CD8-positive, alpha-beta memory T cell (primary cell): ENCODE measurements at places on chromosomes 1 and 21. TPM values are rescaled to one million over a fixed set of nuclear protein-coding genes. Genes with fewer than 3 reads are reported as not detected.
A peak's percentile ranks its signal among the peaks of the same experiment; 100 is the strongest.

DNA sequence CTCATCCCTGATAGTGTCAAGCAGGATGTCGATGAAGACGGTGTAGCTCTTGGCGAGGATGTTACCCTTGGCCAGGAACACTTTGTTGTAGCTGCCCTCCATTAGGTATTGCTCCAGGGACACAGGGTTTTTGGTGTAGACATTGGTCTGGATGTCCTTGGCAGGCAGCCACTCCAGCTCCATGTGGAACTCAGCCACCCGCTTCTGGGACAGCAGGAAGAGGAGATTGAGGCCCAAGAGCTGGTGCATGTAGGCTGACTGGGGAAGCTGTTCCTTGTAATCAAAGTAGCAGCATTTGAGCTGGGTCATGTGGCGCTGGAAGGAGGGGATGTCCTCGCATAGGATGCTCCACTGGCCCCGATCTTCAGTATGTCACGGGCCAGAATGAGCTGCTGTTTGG lies 9.5 kb downstream of the IL6R start:
- H3K27ac ChIP-seq: no peak overlapping the region
- H3K27me3 ChIP-seq: no peaks in the 10 kb centered on the region
- H3K36me3 ChIP-seq: no peaks in the 10 kb centered on the region
- no peak overlapping the region for H3K4me3 ChIP-seq

DNA sequence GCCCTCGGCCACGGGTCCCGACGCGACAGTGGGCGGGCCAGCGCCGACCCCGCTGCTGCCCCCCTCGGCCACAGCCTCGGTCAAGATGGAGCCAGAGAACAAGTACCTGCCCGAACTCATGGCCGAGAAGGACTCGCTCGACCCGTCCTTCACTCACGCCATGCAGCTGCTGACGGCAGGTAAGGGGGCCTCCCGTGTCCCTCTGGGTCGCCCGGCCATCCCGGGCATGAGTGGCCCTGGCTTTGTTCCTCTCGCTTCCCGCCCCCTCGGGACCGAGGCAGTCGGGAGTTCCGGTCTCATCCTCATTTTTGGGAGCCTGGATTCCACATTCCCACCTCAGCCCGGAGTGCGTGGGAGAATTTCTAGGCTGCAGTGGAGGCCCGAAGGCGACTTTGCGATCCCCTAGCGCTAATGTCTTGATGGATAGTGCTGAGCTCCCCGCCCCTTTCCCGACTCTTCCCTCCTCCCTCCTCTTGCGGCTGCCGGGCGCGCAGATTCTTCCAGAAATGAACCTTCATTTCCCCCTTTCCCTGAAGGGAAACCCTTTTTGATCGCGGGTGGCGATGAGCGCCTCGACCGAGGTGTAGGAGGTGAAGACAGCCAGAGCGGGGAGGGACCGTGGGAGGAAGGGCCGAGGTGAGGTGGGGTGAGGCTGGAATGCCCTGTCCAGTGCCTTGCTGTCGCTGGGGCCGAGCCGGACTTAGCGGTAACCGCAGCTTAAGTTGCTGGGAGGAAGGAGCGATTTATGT lies 705 bp downstream of the KHDRBS1 start:
- peak overlapping the region; percentile 66 for H3K4me3 ChIP-seq
- peak overlapping the region; percentile 92 for H3K27ac ChIP-seq
- no peaks in the 10 kb centered on the region for H3K36me3 ChIP-seq

Gene MSH4
- 0.58 TPM for total RNA-seq

- no peak overlapping the region for H3K4me3 ChIP-seq
- no peaks in the 10 kb centered on the region for H3K36me3 ChIP-seq
- H3K27ac ChIP-seq: no peak overlapping the region
- H3K27me3 ChIP-seq: peaks cover 5% of the 10 kb centered on the region
- no peaks in the 10 kb centered on the region for H3K4me1 ChIP-seq
These were observed 66.9 kb downstream of the PAX7 start for GRCh38 chr1:18697541-18697940.

DNA sequence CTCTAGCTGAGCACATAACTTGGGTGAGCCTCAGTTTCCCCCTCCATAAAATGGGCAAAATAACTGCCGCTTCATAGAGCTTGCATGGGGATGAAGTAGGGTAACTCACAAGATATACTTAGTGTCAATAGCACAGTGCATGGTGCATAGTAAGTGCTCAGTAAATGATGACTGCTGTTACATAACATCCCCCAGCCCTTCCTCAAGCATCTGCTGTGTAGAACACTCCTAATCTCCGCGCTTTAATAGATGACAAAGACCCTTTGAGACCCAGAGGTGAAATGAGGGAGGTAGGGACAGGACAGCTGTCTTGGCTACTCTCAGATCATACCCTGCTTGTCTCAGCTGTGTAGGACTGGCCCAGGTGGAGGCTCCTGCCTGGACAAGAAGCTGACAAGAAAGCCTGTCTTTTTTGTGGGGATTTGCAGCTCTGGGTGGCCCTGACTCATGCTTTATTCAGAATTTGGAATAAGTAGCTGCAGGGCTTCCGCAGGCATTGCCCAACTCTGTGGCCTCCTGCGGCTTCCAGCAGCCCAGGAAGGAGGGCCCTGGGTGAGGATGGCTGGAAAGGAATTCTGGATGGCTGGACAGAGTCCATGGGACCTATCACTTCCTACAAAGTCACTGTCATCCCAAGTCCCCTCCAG lies 20.7 kb upstream of the PADI4 start:
- no peak overlapping the region for H3K27ac ChIP-seq
- no peaks in the 10 kb centered on the region for H3K4me1 ChIP-seq
- H3K4me3 ChIP-seq: no peak overlapping the region
- H3K27me3 ChIP-seq: peaks cover 5% of the 10 kb centered on the region
- H3K36me3 ChIP-seq: no peaks in the 10 kb centered on the region
- DNase-seq: no peak

DNA sequence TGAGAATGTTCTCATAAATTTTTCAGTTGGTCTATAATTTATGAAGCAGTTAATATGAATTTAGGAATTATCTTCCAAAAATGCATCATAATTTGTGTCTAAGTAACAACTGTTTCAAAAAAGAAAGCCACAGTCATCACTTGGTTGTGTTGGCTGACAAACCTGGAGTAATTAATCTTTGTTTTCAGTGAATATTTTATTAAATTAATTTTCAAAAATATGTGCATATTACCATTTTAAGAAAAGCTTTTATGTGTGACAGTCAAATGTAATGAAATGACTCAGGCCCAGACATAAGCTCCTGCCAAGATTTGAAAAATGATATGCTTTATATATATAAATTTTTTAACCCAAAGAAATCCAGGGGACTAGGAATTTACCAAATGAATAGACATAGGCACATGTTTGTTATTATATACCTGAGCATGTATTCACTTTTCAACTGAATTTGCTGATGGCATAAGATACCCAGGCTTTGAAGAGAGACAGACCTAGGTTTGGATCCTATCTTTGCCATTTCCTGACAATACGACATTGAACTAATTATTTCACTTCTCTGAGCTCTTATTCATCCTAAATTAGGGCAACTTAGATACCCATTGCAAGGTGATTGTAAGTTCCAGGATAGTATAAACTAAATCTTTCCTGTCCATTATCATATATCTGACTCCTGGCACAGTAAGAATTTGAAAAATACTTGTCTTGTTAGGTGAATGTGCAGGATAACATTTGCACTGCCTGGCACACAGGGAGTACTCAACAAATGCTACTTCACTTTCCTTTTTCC lies 729.5 kb upstream of the ADGRL2 start:
- DNase-seq: no peak
- no peaks in the 10 kb centered on the region for H3K36me3 ChIP-seq
- no peak overlapping the region for H3K4me3 ChIP-seq
- H3K4me1 ChIP-seq: no peaks in the 10 kb centered on the region
- H3K27ac ChIP-seq: no peak overlapping the region

DNA sequence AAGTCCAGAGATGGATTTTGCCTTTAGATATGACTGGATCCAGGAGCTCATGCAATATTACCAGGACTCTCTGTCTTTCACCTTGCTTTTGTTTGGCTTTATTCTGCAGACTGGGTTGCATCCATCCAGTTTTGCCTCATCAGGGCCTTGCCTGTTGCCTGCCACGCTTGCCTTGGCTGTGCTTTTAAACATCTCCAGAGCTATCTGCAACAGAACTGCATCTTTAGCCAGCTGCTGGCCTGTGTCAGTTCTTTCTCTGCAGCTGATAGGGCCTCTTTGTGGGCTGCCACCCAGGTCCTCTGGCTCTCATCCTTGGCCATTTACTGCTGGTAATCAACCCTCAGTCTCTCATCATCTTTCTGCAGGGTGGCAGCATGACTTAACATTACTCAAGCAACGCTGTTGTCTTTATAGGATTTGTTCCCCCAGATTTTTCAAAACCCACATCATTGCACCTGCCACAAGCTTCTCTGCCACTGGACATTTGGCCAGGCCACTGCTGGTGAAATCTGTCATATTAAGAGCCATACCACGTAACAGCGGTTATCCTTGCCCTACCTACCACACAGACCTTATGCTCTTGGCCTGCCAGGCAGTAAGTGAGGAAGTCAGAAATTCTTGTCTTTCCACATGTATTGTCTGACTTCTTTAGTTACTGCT lies 24.4 kb upstream of the HUNK start:
- H3K36me3 ChIP-seq: no peaks in the 10 kb centered on the region
- DNase-seq: no peak
- no peaks in the 10 kb centered on the region for H3K27me3 ChIP-seq
- no peaks in the 10 kb centered on the region for H3K4me1 ChIP-seq
- no peak overlapping the region for H3K27ac ChIP-seq

Gene CFHR3
- not detected for total RNA-seq

Gene TRIM58
- total RNA-seq: 0.16 TPM
